ENCODE measurements at places on chromosomes 6 and 20. TPM values are rescaled to one million over a fixed set of nuclear protein-coding genes. Genes with fewer than 3 reads are reported as not detected.
A peak's percentile ranks its signal among the peaks of the same experiment; 100 is the strongest.

DNA sequence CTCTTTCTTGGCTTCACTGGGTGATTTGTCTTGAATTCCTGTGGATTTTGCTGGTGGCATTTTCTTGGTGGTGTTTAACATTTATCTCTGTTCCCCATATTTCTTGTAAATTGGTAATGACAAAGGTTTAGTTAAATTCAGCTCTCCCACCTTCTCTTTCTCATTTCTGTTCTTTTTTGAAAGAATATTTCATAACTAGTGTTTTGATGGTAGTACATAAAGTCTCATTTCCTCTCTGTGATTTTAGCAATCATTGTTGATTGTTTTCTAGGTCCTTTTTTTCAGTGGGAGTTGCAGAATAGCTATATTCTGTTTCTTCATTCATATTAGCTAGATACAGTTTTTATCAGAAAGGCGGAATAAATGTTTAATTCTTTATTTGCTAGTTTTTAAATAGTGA lies 73.1 kb downstream of the QKI start:
- DNase-seq: no peak

DNA sequence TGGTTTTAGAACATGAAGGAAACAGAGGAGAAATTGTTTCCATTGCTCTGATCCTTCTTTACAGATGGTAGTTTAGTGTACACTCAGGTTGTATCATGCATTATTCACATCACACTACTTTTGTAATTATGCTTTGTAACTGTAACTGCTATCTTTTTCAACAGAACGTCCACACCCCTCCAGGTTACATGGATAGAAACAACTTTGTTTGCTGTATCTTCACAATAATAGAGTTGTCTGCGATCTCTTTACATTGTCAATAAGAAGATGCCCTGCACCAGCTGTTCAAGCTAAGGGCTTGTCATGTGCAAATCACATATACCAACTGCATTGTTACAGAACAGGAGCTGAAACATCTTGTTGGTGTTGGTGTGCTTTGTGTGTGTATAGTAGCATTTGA lies 67.9 kb upstream of the MAP7 start:
- DNase-seq: no peak

- DNase-seq: peak; percentile 69
These were observed 113.2 kb upstream of the TENT5A start for GRCh38 chr6:81865712-81866111.

- DNase-seq: peak; percentile 35
These were observed 303 bp downstream of the ILRUN start for GRCh38 chr6:34696189-34696738.

TNFRSF6B gene
- total RNA-seq: 0.36 TPM

- no peak for DNase-seq
These were observed 204.3 kb upstream of the CST7 start for GRCh38 chr20:24744747-24745146.

DNA sequence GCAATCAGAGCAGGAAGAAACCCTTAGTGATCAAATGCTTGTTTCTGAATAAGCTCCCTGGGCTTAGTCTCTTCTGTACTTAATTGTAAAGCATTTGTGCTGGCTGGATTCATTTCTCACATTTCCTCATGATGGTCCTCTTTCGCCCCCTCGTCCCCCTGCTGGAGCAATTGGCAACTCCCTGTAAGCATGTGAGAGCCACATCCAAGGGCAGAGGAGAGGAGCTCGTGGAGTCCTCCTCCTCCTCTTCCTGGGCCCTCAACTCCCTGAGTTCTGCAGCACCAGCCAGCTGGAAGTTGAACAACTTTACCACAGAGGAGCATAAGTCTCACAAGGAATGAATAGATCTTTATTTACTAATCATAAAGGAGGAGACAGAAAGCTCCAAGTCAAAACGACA lies 12.6 kb downstream of the ANKEF1 start:
- no peak for DNase-seq

- DNase-seq: peak; percentile 8
These were observed 14.3 kb downstream of the PCMT1 start for GRCh38 chr6:149763866-149764265.

HM13 gene
- total RNA-seq: 47.6 TPM

DNA sequence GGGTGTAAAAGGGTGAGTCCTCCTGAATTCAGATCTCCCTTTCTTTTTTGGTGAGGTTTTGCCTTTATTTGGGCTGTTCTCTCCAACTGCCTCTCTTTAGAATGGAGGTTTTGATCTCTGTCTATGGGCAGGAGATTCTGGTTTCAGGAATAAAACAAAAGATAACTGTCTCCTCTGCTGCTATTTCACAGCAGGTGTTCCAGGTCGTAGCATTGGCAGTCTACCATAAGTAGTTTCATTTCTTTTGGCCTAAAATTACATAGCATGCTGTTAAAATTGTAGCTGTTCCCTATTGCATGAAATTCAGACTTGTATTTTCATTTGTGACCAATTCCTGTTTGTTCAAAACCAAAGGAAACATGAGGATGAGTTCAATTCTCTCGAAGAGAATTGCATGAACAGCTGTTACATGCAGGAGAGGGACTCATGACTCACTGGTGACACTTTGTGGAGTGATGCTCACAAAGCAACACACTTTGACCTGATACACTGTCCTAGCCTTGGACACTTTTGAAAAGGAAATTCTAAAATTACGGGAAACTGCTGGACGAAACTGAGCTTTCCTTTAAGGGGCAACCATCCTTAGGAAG lies 76.8 kb upstream of the SIRPG start:
- peak; percentile 17 for DNase-seq

DNA sequence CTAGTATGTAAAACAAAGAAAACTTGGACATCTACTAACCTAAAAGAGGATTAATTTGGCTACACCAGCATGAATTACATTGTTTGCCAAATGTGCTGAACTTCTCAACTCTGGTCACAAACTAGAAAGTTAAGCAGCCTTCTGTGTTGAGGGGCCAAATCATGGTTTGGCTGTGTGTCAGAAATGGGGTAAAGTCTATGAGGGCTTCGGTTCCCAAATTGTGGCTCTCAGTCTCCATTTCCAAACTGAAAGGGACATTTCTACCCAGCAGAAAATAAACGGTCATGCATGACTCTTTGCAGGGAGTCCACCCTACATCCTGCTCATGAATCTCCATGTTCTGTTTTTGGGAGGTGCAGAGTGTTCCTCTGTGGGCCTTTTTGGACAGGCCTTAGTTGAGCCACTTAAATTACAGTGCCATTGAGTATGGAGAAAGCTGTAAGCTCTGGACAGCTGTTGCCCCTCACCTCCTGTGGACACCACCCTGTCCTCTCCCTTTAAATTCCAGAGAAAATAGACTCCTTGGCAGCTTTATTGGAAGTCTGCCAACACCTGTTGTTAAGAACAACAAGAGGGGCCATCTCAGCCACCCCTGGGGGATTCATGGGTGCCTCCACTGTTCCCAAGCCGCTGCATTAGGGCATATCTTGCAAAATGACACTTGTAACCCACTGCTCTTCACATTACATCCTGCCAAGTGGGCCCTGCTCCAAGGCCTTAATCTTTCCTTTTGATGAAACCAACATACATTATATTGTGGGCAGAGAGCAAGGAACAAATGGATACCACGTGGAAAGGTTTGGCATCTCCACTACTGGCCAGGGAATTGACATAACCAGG lies 27.5 kb upstream of the SNRPC start:
- DNase-seq: peak; percentile 27

DNA sequence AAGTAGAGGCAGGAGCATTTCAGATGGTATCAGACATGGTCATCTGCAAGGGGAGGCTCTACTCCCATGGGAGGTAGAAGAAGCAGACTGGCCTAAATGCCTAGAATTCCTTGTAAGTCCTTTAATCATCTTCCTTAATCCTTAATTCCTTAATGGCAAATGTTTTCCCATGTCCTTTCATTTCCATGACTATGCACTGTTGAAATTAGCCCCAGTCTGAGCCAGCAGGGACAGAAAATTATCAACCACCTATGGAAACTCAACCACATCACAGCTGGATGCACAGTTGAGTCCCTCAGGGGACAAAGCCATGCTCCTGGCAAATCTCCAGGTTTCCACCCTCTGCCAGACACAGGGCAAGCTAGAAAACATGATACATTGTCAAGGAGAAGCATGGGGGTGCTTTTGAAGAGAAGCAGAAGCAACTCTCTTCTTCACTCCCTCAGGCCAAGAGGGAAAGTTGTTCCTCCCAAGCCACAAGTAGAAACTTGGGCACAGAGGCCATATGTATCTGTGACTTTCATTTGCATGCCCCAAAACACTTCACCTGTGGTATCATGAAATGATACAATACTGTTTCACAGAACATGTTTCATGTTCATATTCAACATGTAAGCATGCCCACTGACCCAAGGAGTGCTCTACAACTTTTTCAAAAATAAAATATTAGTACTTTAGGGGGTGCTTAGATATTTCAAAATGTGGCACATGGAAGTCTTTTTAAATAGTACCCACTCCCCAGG lies 683.6 kb downstream of the KIF16B start:
- no peak for DNase-seq

GRCh38 chr6:140459209-140459608 lies 1084.8 kb upstream of the CITED2 start:
- DNase-seq: no peak

DNA sequence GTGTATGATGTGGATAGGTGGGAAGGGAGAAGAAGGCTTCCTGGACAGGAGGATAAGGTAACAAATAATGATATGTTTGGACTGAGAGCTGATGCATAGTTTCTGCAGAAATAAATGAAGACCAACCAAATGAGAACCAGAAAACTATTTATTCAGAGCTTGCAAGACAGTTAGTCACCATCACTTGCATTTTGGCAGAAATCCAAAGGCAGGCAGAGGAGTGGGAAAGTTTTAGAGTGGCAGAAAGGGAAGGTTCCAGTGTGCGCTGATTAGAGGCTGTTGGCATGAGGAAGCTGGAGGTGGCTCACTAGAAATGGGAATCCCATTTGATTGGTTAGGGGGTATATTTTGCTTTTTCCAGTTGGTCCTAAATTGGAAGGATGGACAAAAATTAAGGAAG lies 13.0 kb upstream of the F13A1 start:
- DNase-seq: no peak

GRCh38 chr6:24126586-24127192 lies 674 bp downstream of the NRSN1 start:
- peak; percentile 15 for DNase-seq

PSORS1C1 gene
- total RNA-seq: 7.0 TPM

DNA sequence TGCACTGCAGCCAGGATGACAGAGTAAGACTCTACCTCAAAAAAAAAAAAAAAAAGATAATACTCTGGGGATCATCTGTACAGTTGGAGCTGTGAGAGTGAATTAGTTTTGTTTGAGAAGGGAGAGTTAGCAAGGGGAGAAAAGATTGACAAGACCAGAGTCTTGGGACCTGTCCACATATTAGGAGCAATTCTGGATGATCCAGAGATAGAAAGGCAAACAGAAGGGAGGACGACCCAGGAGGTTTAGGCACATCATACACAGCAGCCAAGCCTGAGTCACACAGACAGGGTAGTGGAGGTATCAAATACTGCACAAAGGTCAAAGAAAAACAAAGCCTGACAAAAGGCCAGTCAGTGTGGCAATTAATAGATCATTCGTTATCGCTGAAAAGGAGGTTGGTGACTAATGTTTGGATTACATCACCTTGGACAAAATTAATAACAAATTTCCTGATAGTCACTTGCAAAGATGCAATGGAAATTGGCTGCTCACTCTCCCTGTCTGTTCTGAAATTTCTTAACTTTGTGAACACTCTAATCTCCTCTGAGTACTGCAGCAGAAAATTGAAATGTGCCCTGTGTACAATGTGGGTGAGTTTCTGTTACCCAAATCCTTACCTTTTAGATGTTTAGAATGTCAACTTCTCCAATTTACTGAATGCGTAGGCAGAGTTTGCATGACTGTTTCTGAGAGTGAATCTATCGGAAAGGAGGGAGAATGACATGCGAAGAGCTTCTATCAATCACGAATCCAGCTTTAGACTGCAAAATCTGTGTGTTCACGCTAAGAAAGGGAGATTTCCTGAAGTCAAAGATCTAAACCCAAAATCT lies 105.4 kb downstream of the TSHZ2 start:
- peak; percentile 72 for DNase-seq

DNA sequence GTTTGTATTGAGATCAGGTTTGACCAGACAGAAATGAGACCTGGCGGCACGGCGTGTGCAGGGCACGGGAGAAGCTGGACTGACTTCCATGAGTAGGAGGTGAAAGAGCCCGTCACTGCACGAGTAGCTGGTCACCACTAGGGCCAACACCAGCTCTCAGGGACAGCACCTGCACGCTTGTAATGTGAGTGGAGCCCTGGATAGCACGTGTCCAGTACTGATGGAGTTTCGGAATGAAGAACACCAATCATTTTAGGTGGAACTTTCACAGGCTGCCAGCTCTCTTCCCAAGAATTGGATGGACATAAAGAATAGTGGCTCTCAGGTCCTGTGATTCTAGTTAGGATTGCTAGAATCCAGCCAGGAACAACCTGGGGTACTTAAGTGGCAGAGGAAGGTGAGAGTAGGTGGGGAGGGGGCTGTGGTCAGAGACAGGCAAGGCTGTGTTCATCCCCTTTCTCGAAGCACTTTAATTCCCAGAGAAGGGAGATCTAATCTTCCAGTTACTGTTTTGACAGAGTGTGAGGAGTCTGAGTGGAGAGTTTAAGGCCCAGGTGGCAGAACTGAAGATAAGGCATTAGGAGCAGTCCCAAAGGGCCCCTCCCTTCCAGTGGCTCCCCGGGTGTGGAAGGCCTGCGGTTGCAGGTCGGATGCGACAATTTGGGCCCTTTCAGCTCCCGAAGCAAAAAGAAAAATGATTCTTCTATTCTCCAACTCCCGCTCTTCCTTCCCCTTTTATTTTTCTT lies 314.8 kb downstream of the QKI start:
- no peak for DNase-seq

- peak; percentile 17 for DNase-seq
These were observed 188.0 kb upstream of the HDDC2 start for GRCh38 chr6:125489579-125490285.

AFG1L gene
- total RNA-seq: 6.0 TPM

DAAM2 gene
- total RNA-seq: 3.4 TPM

MICB gene
- 3.4 TPM for total RNA-seq

DNA sequence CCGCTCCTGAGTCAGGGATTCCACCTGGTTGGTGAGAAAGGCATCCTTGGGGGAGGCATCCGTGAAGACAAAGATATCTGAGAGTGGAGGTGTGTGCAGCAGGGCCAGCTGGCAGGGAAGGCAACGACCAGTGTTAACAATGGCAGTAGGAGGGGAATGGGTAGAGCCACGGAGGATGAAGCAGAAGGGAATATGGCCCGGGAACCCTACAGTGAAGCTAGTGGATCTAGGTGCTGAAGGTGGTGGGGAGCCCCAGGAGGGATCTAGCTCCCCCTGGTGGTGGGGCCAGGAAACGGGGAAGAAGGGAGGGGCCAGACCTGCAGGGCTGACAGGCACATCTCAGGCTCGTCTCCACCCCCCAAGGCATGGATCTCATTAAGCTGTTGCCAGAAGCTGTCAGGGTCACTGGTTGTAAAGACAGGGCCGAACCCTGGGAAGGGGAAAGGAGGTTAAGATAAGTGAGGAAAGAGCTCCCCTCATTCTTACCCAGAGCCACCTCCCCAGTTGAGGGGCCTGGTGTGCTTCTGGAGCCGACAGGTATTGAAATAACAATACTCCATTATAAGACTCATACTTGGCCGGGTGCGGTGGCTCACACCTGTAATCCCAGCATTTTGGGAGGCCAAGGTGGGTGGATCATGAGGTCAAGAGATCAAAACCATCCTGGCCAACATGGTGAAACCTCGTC lies 7.3 kb downstream of the VWA7 start:
- DNase-seq: peak; percentile 35
